ENCODE measurements at places on chromosomes 3 and 15.
A peak's percentile ranks its signal among the peaks of the same experiment; 100 is the strongest.

- DNase-seq, result no peak
These were observed 76.3 kb downstream of the XXYLT1 start for GRCh38 chr3:195194559-195195206.

DNA sequence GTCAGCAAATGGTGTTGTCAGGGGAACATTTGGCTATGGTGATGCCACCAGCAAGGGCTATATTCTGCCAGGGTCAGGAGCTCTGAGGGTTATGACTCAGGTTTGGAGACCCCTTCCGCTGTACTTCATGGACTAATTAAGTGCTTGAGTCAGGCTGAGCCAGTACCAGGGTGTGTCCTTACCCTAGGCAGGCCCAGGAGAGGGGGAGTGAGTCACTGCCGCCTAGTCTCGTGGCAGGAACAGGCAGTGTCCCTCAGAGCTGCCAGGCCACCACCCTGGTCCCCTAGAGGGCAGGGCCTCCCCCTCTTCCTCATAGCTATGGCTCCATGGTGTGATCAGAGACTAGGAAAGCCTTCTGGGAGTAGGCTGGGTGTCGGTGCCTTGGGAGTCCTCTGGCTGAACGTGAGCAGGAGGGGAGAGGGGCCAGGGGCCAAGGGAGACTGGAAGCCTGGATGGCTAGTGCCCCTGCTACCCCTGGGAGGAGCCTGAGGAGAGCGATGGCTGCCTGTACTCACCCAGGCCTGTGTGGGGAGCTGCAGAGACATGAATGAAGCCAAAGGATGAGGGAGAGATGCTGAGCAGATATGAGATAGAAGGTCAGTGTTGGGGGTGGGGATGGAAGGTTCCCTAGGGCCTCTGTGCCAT lies 10.6 kb downstream of the MAPKAPK3 start:
- peak; percentile 72 for DNase-seq

GRCh38 chr15:74995779-74996765 lies 709 bp downstream of the SCAMP5 start:
- no peak for DNase-seq

GRCh38 chr3:150030841-150031240 lies 60.1 kb upstream of the PFN2 start:
- no peak for DNase-seq

- DNase-seq, result no peak
These were observed 6.0 kb downstream of the MECOM start for GRCh38 chr3:169657351-169658124.

- no peak for DNase-seq
These were observed 120.9 kb downstream of the NEDD4 start for GRCh38 chr15:55872471-55872870.

GRCh38 chr3:1326546-1326945 lies 233.7 kb downstream of the CNTN6 start:
- no peak for DNase-seq

DNA sequence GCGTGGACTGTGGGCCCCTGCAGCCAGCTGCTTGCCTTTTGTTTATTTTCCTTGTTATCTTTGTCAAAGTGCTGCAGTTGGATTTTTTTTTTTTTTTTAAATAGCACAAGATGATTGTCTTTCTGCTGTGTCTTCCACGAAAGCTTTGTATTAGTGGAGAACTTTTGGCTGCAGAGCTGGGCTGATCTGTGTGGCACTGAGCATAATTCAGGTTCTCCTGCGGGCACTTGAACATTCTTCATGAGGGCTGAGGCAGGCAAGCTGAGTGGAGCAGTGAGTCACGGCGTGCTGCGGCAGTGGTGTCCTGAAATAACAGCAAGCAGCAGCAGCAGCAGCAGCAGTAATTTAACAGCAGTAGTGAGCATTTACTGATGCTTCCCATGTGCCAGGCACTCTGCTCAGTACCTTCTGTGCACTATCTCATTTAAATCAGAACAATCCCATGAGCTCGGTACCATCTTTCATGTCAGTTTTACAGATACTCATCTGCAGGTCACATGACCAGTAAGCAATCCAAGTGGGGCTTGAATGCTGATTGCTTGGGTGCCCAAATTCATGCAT lies 45.8 kb downstream of the MITF start:
- peak; percentile 76 for DNase-seq

- DNase-seq, result peak; percentile 82
These were observed 413.0 kb downstream of the RBMS3 start for GRCh38 chr3:29693863-29694262.

- no peak for DNase-seq
These were observed 12.6 kb downstream of the CEP152 start for GRCh38 chr15:48798319-48798718.

GRCh38 chr15:95935852-95936251 lies 394.6 kb upstream of the NR2F2 start:
- DNase-seq, result no peak

DNA sequence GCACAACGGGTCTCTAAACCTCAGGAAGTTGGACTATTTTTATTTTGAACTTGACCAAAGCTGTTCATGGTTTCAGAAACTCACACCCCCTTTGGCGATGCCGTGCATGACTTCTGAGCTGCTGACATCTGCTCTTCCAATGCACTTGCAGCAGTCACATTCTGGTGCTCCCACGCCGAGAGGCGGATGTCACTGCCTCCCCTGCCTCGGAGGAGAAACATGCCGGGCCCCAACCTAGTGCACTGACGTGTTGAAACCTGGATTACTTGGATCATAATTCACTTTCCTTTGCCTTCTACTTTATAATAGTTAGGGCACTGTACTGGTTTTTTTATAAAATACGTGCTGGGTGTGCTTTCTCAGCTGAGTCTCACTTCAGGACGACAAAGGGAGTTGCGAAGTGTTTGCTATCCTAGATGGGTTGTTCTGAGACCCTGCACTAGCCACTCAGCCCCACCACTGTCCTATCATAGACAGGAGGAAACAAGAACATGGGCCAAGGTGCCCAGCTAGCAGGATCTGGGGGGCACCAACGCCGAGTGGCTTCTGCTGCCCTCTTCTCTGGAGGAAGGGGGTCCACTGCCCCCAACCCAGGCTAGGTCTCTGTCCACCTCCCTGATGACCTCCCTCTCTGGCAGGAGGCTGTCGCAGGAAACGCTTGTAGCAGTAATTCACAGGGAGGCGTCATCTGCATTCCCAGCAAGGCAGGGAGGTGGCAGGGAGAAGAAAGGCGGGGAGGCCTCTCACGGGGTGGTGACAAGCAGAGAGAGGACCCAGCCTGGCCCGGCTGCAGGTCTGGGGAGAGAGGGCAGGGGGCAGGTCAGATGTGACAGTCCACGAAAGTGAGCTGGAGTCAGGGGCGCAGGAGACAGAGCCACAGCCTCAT lies 158.8 kb upstream of the IQSEC1 start:
- DNase-seq, result no peak

DNA sequence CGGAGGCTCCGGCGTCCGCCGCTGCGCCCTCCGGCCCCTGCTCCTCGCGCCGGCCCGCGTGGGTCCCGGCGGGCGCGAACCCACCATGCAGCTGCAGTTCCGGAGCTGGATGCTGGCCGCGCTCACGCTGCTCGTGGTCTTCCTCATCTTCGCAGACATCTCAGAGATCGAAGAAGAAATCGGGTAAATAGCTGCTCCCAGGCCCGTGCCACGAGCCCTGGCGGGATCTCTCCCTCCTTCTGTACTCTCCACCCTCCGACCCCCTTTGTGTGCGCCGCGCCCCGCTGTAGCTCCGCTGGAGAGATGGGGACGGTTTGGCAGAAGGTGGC lies 263 bp downstream of the ST8SIA2 start:
- no peak for DNase-seq

- no peak for DNase-seq
These were observed 76.3 kb downstream of the KLHL25 start for GRCh38 chr15:85718271-85718971.

- no peak for DNase-seq
These were observed 97.2 kb downstream of the LRTM1 start for GRCh38 chr3:54830658-54831057.

GRCh38 chr3:100216713-100217112 lies 44.1 kb upstream of the TBC1D23 start:
- DNase-seq, result no peak

- no peak for DNase-seq
These were observed 21.7 kb upstream of the UTS2B start for GRCh38 chr3:191352014-191352413.

GRCh38 chr3:46935168-46935858 lies 41.2 kb downstream of the CCDC12 start:
- DNase-seq, result peak; percentile 96

DNA sequence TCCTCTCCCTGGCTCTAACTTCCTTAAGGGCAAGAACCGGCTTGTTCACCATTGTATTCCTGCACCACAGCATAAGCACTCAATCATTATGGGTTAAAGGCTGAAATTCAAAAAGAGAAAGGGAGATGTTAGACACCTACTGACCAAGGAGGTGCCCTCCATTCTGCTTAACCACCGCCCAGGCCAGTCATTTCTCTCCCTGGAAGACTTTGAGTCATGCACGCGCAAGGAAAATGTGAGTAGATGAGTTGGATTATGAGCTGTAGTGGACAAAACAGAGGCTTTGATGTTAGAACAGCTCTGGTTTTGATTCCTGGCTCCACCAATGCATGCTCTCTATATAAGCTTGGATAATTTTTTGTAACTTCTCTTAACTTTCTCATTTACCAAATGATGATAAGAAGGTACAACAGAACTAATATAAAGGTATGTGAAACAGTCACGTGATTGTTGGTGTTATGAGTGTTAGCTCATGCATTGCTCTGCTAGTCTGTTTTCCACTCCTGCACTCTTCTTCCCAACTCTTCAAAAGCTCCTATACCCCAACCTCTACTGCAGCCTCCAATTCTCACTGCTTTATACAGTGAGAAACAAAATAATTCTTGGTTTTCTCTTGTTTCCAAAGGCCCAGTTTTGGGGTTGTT lies 148.4 kb upstream of the ATP11B start:
- no peak for DNase-seq

GRCh38 chr3:107392549-107393165 lies 15.4 kb downstream of the CCDC54 start:
- DNase-seq, result peak; percentile 33

- DNase-seq, result no peak
These were observed 49.0 kb upstream of the GCNT3 start for GRCh38 chr15:59562448-59563186.

DNA sequence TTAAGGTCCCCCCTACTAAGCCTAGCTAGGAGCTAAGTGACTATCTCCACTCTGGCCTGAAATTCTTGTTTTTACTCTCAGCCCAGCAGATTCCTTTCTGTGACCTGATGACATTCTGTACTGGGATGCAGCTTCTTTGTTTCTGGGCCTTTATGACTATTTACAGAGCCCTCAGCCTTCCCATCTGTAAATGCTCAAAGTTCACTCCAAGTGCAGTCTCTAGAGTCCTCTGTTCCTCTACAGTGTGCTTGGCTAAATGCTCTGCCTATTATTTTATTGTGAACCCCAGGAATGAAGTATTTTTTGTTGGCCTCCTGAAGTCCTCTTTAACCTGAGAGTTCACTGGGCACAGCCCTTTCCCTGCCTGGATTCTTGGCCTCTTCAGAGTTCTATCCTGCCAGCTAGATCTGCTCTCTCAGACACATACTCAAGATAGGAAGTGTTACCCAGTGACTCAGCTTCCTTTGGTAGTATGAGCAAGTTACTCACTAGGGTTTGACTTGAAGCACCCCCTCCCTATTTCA lies 278.1 kb upstream of the P2RY1 start:
- peak; percentile 27 for DNase-seq

DNA sequence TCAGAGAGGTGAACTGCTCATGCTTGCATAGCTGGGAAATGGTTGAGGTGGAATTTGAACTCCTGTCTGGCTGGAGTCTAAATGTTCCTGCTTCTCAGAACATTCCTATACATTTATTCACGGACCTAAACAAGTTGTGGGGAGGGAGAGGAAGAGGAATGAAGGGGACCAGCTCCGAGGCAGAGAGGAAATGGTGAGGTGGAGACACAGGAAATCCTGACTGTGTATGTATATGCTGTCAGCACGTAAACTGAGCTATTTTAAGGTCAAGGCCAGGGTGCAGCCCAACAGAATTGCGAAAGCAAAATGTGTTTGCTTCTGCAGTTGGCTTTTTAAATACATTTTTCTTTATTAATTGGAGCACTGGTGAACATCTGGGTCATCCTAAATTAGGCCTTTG lies 74.1 kb upstream of the POMGNT2 start:
- peak; percentile 67 for DNase-seq

DNA sequence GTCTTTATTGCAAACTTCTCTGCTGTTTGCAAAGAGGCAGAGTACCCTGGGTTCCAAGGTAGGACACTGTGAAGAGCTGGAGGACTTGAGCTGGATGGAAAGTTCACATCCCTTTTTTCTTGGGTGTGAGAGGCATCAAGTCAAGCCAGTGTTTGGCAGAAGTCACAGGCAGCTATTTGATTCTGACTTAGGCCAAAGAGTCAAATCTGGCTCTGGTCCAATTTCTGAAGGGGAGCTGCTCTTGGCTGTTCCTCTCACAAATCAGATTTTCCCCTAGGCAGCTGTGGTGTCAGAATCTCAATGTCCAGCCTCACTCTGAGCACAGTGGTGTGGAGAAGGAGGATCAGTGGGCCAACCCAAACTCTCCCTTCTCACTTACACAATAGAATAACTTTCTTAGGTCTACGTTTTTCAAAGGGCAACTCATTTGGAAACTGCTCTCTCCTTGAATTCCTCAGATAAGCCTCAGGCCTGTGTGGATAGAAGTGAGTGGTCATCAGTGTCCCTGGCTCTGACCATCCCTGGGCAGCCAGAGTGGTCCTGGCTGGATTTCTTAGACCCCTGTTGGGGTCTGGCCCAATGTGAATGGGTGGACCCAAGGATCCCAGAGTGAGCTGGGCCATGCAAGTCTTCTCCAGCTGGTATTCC lies 18.2 kb upstream of the AMOTL2 start:
- no peak for DNase-seq

GRCh38 chr15:80957556-80957955 lies 32.1 kb downstream of the MESD start:
- no peak for DNase-seq

- DNase-seq, result no peak
These were observed 63.4 kb downstream of the GRIP2 start for GRCh38 chr3:14476583-14477265.

- no peak for DNase-seq
These were observed 82.3 kb upstream of the LINGO1 start for GRCh38 chr15:77715051-77715450.

GRCh38 chr3:45950686-45951600 lies 7.7 kb downstream of the CXCR6 start:
- DNase-seq, result no peak

GRCh38 chr3:7461202-7461825 lies 600.4 kb downstream of the GRM7 start:
- DNase-seq, result no peak

DNA sequence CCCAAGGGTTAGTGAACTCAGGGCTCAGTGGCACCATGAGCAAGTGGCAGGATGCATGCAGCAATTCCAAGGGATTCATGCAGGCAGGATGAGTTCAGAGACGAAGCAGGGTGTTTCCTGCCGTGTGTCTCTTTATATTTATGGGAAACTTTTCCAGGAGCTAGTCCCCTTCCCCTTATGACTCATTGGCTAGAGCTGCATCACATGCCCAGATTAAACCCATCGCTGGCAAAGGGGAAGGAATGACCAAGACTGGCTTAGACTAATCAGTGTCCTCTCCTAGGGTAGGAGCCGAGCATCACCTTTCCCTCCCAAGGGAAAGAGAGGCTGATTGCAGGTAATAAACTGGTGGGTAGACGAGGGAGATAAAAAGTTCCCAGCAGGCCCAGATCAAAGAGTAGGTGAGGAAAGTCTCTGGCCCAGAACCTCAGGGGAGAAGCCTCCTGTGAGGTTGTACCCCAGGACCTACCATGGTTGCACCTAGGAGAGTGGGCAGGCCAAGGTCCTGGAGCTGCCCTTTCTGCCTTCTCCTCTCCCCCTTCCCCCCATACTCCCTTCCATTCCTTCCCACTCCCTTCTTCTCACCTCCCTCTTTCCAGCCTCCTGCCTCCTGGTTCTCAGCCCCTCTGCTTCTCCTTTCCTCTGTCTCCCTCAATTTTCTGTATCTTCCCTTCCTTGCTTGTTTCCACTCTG lies 67.8 kb upstream of the ITGA11 start:
- DNase-seq, result no peak

- peak; percentile 97 for DNase-seq
These were observed at the start of gene STARD9 for GRCh38 chr15:42575188-42576039. TSS of gene STARD9 (plus strand) at chr15:42575606. CDS start at chr15:42575716, 110 bp downstream.

Data from GM03348 (cell line).